ENCODE measurements at places on chromosomes 5 and 9.

DNA sequence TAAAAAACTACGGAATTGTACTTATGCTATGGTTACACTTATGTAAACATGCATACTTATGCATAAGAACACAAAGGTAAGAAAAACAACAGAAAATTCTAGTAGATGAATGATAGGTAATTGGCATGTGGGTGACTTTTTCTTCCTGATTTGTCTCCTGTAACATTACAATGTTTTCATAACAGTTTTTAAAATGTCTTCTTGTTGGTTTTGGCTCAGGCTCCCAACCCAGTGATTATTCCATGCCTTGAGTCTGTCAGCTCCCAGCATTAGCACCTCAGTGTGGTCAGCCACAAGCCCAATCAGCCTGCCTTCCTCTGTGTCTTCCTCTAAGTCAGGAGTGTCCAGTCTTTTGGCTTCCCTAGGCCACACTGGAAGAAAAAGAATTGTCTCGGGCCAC is 7.9 kb upstream of the FOXE1 start:
- DNase-seq, result no peak

- DNase-seq, result no peak
Measured at GRCh38 chr5:81544351-81545018, 150.6 kb upstream of the ACOT12 start.

GRCh38 chr9:107922260-107922659 is 432.7 kb upstream of the KLF4 start:
- DNase-seq, result no peak

- DNase-seq, result no peak
Measured at GRCh38 chr5:57696389-57696769, 213.8 kb upstream of the ACTBL2 start.

DNA sequence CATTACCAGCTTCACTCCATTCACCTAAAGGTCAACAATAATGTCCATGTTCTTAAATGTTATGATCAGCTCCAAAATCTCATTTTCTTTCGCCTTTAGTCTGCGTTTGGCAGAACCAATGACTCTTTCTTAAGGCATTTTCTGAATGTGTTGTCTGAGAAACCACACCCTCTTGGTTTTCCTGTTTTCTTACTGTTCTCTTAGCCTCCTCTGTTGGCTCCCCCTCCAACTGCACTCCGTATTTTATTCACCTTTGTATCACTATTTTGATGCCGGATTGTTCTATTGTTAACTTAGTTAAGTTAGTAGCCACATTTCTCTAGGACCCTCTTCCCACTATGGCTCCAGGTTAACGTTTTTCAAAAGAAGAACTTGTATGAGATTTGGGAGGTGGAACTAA is 185.6 kb downstream of the DMAC1 start:
- no peak for DNase-seq

DNA sequence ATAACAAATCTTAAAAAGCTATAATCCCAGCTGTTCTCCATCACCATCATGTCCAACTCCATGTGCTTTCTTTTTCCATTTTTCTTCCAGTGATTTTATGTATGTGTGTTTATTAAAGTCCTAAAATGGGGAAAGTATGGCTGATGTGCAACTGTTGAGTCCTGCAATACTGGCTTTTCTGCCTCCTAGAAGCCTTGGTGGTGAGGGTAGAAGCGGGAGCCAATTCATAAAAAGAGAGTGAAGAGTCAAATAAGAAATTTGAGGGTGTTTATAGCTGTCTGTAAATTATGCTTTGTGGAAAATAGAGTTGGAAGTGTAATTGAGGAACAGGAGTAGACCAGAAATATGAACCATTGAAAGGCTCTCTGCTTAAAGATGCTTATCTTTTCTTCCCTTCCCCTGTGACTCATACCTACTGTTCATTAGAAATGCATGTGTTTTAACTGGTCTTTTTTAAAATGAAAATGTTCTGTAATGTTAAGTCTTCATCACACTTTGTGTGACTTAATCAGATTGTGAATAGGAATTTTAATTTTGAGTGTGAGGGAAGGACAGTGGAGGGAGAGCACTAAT is 80.1 kb downstream of the ZCCHC7 start:
- DNase-seq, result no peak

GRCh38 chr5:65696892-65697291 is 25.0 kb downstream of the SGTB start:
- DNase-seq, result no peak

DNA sequence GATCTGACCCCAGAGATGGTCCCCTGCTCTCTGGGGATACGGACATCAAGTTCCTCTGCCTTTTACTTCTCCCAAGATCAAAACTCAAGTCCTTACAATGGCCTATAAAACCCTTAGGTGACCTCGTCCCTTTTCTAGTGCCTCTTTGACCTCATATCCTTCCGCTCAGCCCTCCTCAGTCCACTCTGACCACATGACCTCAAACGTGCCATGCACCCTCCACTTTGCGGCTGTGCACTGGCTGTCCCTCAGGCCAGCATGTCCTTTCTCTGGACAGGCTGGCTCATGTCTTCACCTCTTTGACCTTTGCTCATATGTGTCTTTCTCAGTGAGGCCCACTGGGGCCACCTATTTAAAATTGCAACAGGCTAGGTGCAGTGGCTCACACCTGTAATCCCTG is 14.7 kb downstream of the TRMO start:
- no peak for DNase-seq

DNA sequence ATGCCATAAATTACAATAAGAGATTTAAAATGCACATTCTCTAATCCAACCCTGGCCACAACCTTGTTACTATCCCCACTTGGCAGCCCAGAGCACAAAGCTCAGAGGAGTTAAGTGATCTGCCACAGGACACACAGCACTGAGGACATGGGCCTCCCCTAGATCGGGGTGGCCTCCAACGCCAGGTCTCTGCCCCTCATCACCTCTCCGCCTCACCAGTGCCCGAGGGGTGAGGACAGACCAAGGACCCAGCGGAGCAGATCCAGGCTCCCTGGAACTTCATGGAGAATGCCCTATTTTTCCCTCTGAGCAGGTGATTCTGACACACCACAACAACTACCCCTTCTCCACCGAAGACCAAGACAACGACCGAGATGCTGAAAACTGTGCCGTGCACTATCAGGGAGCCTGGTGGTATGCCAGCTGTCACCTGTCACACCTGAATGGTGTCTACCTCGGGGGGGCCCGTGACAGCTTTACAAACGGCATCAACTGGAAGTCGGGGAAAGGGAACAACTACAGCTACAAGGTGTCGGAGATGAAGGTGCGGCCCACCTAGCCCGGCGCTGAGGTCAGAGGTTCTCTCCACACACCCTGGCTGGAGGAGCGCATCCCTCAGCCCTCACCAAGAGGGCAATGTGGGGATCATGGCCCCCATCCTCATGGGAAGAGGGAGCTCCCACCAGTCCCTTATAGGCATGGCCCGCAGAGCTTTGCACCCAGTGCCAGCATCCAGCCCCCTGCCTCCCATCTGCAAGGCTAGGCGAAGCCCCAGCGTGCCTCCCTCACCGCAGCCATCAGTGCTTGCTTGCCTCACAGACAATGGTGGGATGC is 12.5 kb upstream of the FCN2 start:
- no peak for DNase-seq

DNA sequence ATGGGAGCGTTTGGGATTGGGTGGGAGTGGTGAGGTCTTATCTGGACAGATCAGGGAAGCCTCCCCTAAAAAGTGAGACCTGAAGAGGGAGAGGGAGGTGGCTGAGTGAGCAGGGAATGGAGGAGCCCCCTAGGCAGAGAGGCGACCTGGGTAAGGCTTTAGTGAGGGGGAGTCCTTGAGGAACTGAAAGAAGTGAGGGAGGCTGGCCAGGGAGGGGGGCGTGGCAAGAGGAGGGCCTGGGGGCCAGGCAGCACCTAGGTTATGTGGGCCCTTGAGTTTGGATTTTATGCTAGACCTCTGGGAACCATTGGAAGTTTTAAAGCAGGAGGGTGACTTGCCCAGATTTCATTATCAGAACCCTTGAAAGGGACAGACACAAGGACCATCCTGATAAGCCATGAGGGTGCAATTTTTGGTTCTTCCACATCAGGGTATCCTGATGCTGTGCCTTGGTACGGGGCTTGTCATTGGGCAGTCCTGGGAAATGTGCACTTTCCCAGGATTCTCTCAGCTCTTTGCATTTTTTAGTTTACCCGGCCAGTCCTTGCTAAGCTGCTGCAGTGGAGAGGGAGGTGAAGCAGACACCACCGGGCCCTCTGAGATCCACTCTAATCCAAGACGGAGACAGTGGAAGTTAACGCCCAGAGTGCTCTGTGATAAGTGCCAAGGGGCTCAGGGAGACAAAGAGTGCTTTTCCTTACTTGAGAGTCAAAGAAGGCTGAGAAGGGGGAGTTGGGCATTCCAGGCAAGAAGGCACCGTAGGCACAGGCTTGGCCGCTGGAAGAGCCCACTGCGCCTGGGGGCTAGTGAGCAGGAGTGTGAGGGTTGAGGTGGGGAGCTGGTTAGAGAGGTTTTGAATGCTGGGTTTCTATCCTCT is 16.1 kb downstream of the GSN start:
- peak; percentile 46 for DNase-seq

DNA sequence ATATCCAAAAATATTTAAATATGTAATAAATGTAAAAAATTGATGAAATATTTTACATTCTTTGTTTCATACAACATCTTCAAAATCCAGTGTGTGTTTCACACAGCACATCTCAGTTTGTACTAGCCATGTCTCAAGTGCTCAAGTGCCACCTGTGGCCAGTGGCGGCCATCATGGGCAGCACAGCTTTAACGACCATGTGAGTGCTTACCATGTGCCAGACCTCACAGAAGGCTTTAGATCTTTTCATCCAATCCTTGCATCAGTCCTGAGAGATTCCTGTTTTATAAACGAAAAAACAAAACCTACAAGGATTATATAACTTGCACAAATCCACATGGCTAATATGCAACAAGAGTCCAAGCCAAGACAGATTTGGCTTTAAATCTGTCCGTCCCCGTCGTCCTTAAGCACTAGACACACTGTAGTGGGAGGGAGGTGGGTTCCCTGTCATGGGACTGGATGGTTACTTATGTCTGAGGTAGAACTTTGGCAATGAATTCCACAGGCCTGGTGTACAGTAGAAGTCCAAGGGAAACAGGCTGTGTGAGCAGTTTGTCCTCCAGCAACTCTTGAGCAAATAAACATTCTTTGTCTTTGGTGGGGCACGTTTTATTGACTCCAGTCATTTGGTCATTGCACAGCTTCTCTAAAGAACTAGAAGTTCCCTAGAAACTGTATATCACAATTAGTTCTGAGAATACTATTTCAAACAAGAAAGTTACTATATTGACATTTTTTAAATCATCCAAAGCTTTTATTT is 25.0 kb upstream of the F2R start:
- DNase-seq, result no peak

DNA sequence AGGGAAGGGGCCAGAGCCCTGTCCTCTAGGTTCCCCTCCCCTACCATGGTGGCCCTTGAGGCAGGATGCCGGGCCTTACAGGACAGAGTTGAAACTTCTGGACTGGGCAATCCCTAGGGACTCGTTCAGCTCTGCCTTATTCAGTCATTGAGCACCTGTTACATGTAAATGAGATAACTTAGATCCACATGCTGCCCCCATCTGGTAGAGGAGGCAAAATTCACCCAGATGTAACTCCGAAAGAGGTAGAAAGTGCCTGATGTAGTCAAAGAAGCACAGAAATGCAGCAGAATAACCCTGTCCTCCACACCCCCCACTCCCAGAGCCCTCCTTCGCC is 1.5 kb downstream of the GGTA1 start:
- no peak for DNase-seq

- DNase-seq, result no peak
Measured at GRCh38 chr9:26833792-26834191, 58.8 kb downstream of the CAAP1 start.

DNA sequence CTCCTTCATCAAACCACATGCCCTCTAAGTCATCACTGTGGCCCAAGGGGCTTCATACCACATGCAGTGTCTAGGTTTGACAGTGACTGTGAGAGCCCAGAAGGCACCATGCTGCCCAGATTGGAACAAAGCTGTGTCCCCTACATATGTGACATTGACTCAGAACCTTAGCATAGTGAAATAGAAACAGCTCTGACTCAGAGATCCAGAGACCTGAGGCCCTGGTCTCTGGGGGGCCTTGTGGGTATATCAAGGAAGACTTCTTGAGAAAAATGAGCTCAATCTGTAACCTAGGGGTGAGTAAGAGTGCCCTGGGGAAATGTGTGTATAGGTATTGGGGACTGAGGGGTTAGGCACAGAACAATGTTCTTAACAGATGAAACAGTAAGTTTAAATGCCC is 7.1 kb upstream of the ENTREP1 start:
- DNase-seq, result no peak

GRCh38 chr5:105015098-105015497 is 1452.5 kb upstream of the NUDT12 start:
- no peak for DNase-seq

- no peak for DNase-seq
Measured at GRCh38 chr5:81826128-81826527, 75.2 kb upstream of the SSBP2 start.

- DNase-seq, result no peak
Measured at GRCh38 chr5:60886158-60886557, 42.1 kb upstream of the ELOVL7 start.

DNA sequence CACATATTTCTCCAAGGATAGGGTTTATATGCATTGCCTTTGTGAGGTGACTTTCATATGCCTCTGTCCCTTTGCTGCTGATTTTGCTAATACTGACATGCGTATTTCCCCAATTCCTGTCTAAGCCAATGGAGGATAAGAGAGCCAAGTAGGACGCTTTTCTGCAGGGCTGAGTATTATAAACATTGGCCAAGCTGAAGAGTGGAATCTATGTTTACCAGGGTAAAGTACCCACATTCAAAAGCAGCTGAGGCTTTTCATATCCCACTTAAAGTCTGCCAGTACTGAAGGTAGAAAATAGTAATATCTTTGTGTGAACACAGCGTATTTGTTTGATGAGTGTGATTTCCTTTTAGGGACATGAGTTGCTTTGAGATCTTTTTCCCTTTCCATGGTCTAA is 128.8 kb upstream of the GPR151 start:
- no peak for DNase-seq

DNA sequence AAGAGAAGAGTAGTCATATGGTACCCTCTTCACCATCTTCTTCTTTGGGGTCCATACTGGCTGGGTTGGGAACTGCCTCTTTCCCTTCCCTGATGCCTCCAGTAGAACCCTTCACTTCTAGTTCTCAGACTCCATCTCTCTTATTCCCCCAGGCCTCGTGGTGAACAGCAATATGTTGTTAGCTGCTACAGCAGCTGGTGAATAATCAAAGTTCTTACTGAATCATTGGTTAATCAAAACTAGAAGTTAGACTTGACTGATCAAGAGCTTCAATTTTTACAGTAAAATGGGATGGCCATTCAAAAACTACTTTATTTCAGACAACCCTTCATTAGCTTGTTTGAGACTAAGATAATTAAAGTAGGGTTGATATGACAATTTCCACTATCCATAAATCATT is 190.9 kb upstream of the GNA14 start:
- no peak for DNase-seq

DNA sequence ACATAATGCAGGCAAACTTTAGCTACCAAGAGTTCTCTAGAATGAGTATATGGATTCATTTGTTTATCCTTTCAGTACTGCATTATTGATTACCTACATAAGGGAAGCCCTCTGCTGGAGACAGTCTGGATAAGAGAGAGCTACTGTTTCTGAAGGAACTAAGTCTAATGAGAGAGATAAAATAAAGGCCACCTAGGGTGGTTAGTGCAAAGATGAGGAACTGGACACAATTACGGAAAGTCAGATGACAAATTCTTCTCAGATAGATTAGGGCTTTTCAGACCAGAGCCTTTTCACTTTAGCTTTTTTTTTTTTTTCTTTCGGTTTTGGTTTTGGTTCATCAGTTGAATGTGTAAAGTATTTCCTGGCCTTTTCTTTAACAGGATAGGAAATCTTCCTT is 31.3 kb downstream of the ISOC1 start:
- no peak for DNase-seq

Measured in psoas muscle (tissue), 8 donors.